ENCODE measurements at places on chromosomes 1 and 21.

DNA sequence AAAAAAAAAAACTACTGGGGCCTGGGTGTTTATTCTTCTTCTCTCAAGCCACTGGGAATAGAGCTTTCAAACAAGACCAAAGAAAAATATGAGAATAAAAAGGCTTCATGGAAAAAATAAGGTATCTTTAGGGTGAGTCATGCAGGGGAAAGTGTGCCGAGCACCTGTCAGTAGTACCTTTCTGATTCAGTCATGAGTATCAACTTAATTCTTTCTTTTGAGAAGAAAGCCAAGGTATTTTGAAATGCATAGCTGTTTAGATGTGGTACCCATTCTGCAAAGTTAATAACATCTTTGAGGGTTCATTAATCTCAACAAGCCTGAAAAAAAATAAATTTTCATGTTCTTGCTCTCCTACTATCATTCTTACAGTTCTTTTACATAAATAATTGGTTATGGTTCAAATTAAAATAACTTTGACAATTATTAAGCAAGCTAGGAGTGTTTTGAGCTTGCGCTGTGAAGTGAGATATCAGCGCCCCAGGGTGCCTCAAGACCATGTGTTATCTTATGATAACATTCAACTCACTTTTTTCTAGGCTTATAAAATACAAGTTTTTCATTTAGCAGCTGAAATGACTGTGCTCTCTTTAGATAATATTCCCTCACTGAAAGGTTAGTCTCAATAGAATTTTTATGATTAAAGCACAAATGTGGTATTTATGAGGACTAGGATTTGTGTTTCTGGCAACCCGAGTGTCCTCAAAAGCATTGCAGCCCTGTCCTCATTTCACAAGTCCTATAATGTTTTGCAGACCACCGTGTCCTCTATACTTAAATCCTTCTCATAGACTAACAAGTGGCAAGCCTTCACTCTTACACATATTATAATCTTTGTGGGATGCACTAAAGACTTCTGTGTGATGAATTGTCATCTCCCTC, 138.6 kb downstream of the SLC44A5 start:
- DNase-seq, result no peak

DNA sequence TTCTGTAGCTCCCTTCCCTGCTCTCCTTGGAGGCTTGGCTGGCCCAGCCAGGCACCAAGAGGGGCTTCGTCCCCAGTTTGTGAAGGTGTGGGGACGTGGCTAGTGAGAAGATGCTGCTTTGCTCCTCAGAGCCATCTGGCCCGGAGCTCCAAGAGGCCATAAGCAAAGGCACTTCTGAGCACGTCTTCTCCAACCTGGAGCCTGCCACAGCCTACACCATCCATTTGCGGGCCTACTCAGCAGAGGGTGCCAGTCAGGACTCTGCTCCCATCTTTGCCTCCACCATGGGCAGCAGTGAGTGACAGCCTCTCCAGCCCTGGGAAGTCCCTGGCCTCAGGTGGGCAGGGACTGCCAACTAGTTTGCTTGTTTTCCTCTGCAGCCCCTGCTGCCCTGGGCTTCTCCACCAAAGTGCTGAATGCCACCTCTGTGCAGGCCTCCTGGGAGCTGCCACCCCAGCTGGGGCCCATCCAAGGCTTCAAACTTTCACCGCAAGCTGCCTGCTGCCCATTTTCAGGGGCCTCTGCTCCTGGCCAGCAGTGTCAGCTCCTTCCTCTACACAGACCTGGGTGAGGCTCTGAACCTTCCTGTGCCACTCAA, 25.9 kb downstream of the SLC27A3 start:
- DNase-seq, result no peak

GRCh38 chr1:63936276-63936675, 162.5 kb downstream of the ROR1 start:
- DNase-seq, result no peak

DNA sequence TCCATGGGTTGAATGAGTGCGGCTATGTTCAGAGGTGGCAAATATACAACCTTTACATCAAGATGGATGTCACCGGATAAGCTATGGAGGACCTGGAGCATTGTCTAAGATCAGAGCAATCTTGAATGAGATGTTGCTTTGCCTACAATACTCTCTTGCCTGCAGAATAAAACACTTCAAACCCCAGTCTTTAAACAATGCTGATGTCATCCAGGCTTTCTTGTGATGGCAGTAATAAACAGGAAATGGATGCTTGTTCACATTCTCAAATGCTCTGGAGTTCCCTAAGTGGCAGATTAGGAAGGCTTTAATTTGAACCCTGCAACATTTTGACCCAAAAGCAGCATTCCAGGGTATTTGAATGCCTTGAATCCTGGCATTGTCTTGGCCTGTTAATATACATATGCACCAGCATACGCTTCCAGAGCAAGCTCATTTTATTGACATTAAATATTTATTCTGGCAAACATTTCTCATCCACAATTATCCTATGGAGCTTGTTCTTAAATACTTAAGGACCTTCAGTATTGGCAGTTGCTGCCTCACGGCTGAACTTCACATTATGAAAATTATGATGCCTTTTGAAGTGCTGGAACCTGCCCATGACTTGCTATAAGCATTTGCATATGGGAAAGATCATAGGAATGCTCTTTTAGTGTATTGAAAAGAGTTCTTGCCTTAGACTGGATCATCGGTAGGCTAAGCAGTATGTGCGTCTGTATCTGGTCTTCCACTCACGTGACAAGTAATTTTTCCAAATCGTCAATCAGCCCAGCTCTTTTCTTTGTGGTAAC, 422.7 kb downstream of the SIPA1L2 start:
- DNase-seq, result no peak

DNA sequence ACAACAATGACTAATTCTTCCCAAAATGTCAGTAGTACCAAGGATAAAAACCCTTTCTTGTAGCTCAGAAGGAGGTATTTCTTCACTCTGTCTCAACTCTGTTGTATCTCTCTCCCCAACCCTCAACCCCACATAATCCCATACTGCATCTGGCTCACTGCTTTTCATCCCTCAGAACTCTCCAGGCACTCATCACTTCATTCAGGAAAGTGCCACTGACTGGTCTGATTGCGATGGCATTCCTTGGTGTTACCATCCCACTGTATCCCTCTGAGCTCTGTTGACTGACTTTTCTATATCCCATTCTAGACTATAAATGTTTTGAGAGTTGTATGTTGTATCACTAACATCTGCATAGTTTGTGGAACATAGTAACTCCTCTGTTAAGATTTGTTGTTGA, 483.5 kb upstream of the ADGRL2 start:
- no peak for DNase-seq

DNA sequence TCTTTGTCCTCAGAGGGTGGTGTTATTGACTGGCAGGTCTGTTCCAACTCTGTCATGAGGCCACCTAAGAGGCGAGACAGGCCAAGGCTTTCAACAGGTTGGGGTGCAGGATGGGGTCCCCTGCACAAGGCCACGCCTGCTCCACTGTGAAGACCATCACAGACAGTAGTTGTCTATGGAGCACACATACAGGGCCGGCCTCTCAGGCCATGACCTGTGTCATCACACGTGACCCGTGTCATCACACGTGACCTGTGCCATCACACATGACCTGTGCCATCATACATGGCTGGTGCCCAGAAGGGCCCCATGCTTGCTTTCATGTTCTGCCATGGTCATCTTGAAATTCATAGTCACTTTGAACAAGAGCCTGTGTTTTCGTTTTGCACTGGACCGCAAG, 91.9 kb downstream of the ARHGEF10L start:
- DNase-seq, result no peak

DNA sequence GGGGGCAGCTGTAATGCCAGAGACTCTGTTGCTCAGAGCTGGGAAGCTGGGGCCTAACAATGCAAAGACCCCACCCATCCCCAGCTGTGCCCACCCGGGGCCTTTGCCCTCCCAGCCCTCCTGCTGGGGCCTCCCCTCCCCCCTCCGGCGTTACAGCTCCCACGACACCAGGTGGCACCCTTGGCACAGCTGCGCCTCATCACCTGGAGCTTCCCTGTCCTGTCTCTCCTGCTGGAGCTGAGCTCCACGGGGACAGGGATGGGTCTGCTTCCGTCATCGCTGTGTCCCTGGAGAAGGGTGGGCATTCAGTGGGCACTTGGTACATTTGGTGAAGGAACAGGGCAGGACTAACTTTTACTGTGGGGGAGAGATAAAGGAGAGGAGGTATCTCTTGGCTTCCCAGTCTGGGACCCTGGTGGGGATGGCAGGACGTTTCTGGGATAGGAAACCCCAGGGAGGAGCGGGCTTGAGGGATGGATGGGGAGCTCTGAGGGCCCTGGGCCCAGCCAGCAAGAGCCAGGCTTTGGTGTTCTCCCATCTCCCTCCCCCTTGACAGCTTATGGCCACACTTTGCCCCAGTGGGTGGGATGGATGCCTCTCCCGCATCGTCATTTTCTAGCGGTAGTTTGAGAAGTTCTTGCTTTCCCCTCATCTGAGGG, 453.2 kb downstream of the PTPRU start:
- no peak for DNase-seq

GRCh38 chr1:221697923-221698425, 43.9 kb downstream of the DUSP10 start:
- DNase-seq, result no peak

DNA sequence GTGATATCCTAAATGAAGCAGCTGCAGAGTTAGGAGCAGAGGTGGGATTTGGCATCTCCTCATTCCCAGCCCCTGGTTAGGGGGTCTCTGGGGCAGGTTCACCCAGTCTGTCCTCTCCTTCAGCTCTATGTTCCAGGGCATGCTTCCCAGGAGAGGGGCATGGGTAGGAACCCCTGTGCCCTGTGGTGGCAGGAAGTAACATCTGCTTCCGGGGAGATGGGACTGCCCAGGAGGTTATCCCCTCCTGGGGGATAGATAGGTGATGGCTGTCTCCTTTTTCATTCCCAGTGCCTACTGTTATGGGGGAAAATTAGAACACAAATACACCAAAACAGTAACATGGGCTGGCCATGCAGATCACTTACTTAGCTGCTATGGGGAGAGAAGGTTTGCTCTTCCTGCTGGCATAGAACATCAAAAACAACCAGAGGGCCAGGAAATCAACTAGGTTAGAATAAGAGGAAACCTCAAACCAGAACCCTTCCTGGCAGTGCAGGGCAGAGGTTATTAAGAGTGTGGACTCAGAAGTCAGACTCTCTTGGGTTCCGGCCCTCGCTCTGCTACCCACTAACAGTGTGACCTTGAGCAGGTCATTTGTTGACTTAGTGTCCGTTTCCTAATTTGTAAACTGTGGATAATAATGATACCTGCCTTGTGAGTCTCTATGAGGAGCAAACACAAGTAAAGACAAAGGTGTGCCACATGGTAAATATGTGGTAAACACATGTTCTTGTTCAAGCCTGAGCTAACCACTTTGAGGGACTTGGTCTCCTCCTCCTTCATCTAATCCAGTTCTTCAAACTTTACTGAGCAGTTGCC, 157.8 kb upstream of the JUN start:
- DNase-seq, result no peak

- no peak for DNase-seq
These were observed 44.8 kb upstream of the KCND3 start for GRCh38 chr1:112034277-112034676.

GRCh38 chr1:68438310-68438709, 11.4 kb downstream of the RPE65 start:
- DNase-seq, result no peak

GRCh38 chr1:84479998-84480397, 932 bp downstream of the RPF1 start:
- DNase-seq, result no peak

DNA sequence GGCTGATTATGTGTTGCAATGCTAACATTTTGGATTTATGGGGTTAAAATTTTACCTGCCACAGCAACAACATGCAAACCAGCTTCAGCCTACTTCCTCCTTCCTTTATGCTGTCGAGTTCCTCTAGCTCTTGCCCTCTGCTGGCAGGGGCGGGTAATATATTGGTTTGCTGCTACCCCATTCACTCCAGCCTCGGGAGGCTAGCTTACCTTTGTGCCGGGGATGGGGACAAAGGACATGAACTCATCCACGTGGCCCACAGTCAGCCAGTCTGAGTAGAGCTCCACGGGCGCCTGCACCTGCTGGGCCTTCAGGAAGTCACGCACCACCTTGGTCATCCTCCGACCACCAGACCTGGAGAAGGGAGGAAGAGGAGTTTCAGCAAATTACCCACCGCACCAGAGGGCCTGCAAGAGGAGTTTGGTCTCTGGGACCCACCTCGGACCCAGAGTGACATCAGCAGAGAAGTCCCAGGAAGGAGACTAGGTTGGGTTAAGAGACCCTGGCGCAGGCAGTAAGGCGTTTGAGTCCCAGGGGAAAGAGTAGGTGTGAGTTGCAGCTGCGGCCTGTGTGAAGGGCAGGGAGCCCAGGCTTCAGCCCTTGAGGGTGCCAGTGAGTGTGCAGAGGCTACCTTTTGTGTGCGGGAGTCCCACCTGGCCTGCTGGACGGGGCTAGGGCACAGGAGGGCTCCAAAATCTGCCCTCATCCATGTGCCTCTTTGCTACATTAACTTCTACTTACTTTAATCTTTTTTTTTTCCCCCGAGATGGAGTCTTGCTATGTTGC, 21.8 kb upstream of the SDHB start:
- DNase-seq, result no peak

DNA sequence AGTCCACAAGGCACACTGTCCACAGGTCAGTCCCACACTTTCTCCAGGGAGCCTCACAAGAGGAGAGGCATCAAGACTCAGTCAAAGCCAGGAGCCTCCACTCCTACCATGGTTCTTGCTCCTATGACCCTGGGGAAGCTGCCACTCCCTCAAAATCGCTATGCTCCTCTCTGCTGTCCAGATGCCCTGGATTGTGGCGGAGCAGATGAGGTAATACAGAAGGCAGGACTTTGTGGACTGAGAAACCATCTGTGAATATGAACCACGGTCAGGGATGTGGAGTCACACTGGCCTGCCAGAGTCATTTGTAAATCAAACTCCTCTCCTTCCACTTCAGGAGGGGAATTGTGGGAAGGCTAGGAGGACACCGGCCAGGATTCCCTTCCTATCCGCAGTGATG, 20.6 kb downstream of the VWA5B1 start:
- DNase-seq, result no peak

GRCh38 chr1:84493747-84494146, 12.4 kb upstream of the SPATA1 start:
- no peak for DNase-seq

DNA sequence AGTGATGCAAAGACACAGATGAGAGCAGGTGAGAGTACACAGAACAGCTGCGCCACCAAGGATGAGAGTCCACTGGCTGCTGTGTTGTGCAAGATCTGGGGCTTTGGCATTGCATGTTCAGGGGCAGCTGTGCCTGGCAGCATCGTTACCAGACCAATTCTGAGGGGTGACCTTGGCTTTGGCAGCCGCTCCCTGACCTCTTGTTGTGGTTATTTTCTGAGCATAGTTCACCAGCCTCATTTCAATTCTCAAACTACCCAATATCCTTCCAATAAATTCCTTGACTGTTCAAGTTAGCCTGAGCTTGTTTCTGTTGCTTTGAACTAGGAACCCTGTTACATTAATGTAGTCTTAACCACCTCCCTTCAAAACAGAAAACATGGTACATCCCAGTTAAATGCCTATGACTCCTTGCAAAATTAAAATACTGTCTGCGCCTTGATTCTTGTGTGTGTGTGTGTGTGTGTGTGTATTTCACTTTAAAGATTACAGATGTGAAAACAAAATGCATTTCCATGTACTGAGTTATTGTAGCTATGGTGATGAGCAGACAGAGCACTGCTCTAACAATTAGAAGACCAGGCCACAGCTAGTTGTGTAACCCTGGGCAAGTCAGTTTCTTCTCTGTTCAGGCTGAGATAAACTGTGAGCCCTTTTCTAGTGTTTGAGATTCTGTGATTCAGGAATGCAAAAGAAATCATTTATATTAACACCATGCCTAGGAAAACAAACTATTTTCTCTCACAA, 106.3 kb upstream of the GUCA2B start:
- no peak for DNase-seq
